ENCODE measurements at places on chromosomes 1 and 21.

DNA sequence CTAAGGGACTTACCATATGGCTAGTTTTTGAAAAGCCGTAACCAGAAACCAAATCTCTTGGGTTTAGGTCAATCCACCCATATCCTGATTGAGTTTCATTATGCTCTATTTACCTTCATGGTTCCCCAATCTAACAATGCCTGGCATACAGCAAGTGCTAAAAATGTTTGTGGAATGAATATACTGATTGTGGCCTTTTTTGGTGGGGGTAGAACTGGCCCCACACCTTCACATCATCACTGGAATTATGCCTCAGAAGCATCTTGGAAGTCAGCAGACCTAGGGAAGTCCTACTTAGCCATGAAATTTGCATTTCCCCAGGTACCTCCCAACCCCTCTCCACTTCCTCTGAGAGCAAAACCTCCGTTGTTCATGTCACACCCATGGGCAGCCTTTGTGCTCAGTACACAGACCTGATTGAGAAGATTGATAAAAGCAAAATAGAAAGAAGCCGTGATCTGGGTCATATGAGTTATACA lies 17.8 kb upstream of the SLAMF1 start:
- DNase-seq, result no peak

GRCh38 chr21:45560106-45561021 lies 18.1 kb upstream of the SLC19A1 start:
- no peak for DNase-seq

DNA sequence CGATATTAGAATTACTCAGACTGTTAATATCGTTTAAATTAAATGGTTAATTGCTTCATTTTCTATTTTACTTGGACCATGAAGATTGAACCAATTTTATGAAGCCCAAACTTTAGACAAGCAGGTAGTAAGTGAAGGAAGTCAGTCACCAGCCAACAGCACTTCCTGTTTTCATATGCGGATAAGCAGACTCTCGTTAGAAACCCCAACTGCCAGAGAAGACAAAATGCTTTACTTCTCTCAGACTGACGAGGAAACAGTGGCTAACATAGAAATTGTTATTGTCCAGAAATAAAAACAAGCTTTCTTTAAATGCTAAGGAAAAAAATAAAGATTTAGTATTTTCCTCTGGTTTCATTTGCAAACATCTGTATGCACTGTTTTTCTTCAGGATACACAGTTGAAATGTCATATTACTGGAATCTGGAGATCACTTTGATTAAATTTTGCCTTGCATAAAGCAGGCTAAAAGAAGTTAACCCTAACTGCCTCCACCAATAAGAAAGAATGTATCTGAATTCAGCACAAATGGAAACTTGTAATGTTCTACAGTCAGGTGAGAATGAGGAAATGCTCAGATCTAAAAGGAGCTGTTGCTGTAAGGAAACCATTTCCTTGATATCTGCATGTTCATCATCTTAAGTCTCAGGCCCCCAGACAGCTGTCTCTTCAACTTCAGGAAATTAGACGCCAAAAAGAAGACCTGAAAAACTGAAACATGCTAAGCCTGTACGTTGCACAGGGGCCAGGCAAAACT lies 129.8 kb upstream of the SAMSN1 start:
- DNase-seq, result no peak

DNA sequence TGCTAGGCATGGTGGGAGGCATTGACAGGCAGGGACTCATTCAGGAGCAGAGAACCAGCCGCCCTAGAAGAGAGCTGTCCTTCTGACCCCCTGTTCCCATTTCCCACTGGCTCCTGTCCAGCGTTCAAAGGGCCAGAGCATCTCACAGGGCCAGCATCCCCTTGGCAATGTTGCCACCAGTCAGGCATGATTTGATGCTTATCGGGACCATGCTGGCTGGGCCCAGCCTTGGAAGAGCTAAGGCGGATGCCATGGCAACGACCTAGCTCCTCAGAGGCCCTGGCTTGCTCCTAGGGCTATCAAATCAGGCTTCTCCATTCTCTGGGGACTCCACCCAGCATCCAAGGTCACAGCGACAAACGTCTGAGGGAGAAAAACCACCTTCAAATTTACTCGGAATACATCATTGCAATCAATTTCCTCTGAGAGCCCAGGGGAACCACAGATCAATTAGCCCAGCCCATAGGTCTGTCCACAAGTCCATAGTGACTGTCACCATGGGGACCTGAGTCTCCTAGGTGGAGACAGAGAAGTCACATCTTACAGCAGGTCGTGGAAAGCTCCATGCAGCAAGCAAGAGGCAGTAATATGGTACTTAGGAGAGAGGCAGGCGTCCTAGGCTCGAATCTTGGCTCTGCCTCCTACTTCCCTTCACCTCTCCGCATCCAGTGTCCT lies 14.1 kb upstream of the VWA5B1 start:
- DNase-seq, result no peak

DNA sequence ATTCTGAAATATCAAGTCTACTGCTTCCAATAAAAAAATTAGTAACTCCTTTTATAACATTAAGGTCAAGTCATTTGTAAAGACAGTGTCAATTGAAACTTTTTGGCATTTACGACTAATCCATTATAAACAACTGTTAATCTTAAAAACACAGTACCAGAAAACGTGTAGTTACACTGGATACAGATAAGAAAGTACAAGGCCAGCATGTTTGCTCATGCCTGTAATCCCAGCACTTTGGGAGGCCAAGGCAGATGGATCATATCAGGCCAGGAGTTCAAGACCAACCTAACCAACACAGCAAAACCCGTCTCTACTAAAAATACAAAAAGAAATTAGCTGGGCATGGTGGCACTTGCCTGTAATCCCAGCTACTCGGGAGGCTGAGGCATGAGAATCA lies 29.4 kb downstream of the DENND1B start:
- no peak for DNase-seq

DNA sequence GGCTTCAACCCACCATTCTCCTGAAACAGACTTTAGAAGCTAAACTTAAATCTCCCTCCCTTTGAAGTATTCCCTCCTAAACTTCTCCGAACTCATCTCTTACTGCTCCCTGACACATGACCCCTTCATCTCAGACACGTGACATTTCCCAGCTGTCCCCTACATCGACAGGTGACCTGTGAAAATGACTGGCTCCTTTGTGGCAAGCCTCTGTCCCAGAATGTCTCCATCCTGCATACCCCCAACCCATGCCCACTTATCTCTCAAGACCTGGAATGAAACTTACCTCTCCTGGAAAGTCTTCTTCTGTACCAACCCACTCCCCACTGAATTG lies 4.2 kb downstream of the FMOD start:
- DNase-seq, result no peak

- no peak for DNase-seq
These were observed 91.9 kb downstream of the RYR2 start for GRCh38 chr1:237133921-237134320.
